Stimulated activated CD8-positive, alpha-beta memory T cell treated with anti-CD3 and anti-CD28 coated beads, Interleukin-12 subunit alpha, Interleukin-12 subunit beta, amount 100 ng/mL, for 4 hours (primary cell): ENCODE measurements at places on chromosomes 13 and 19.

DNA sequence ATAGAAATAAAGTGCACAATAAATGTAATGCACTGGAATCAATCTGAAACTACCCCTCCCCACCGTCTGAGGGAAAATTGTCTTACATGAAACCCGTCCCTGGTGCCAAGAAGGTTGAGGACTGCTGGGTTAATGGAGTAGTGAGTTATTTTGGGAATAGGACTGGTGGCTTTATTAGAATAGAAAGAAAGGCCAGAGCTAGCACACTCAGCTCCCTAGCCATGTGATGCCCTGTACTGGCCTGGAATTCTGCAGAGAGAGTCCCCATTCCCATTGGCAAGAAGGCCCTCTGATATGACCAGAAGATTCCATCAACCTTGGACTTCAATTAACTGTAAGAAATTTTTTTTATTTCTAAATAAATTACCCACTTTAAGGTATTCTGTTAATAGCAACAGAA, 393.5 kb upstream of the PCDH9 start:
- DNase-seq: no peak

GRCh38 chr13:46232281-46232680, 20.6 kb downstream of the LRRC63 start:
- DNase-seq: no peak

- no peak for DNase-seq
Observed at GRCh38 chr13:49995625-49996101, 1.2 kb upstream of the TRIM13 start.

DNA sequence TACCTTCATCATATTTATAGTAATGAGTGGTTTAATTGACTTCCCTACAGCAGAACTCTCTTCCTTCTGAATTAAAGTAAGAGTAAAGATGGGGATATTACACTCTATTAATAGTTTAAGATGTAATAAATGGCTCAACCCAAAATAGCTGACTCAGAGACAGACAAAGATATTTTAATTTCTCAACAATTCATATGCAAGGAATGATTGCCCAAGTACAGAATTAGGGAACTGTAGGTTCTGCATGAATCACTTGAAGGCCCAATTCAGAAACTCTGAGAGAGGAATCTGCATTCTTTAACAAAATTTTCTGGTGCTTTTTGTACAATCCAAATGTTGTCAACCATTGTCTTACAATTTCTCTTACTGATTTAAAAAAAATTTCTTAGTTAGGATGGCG, 42.9 kb upstream of the PCDH9 start:
- no peak for DNase-seq

DNA sequence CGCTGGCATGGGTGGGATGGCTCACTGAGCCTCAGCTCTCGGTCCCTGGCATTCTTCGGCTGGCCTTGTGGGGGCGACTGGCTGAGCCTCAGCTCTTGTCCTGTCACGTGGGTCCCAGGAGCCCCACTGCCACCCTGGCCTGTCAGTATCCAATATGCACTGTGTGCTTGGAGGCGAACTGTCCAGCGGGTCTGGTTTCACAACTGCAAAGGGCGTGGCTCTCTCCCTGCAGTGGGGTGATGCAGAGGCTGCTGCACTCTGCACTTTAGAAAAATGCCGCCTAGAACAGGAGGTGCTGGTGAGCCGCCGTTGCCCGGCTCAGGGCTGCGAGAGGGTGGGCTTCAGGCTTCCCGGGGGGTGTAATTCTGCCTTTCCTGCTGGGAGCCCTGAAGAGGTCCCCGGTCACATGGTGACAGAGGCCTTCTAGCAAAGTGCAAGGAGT, 17.0 kb upstream of the TMEM255B start:
- DNase-seq: no peak

DNA sequence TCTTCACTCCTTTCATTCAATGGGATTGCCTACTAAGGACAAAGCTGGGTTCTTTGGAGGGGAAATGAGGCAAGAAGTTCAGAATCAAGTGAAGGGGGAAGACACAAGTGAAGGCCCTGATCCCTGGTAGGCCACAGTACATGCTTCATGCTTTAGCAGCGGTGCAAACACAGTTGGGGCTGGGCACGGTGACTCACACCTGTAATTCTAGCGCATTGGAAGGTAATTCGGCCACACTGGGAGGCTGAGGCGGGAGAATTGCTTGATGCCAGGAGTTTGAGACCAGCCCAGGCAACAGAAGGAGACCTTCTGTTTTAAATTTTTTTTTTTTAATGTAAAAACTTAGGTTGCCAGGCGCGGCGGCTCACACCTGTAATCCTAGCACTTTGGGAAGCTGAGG, 23.4 kb upstream of the GATAD2A start:
- no peak for DNase-seq

DNA sequence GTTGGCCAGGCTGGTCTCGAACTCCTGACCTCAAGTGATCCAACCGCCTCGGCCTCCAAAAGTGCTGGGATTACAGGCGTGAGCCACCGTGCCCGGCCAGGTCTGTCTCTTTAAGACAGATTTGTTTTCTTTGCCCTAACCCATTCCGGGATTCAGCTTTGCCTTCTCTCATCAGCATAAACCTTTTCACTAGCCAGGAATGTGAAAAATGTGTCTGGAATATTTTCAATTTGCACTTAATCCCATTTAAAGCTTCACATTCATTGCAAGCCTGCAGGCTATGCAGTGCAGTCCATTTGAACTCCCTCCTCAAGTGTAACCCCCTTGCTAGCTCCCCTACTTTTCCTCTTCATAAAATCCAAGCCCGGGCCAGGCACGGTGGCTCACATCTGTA, 880 bp upstream of the TMEM160 start:
- DNase-seq: no peak

- no peak for DNase-seq
Observed at GRCh38 chr13:72648513-72649065, 78.8 kb downstream of the MZT1 start.

- DNase-seq: peak; percentile 47
Observed at GRCh38 chr19:57406516-57407123, 4.3 kb upstream of the ZNF17 start.

GRCh38 chr19:16896146-16897028, 7.6 kb downstream of the F2RL3 start:
- no peak for DNase-seq

DNA sequence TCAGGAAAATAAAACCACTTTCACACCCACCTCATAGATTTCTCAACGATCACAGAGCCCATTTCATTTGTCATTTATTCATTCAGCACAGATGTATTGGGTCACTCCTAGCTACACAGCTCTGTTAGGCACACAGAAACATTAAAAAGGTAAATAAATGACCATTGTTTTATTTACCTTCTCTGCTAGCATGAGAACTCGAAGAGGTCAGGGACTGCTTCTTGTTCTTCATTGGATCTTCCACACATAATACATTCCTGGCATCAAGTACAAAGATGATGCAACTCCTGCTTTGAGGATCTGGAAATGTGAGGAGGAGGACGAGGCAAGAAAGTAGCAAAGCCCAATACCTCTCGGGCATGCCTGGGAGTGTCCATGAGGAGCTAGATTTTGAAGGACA, 168.1 kb downstream of the RBM26 start:
- DNase-seq: no peak

GRCh38 chr19:5006201-5006600, 37.3 kb downstream of the KDM4B start:
- DNase-seq: no peak

- DNase-seq: no peak
Observed at GRCh38 chr13:92677571-92677970, 549.0 kb upstream of the GPC6 start.

DNA sequence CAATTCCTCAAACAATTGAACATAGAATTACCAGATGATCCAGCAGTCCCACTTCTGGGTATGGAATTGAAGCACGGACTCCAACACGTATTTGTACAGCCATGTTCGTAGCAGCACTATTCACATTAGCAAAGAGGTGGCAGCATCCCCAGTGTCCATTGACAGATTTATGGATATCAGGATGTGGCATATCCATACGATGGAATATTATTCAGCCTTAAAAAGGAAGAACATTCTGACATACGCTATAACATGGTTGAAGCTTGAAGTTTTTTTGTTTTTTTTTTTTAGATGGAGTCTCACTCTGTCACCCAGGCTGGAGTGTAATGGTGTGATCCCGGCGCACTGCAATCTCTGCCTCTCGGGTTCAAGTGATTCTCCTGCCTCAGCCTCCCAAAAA, 220.6 kb downstream of the ZIC5 start:
- DNase-seq: no peak

- DNase-seq: no peak
Observed at GRCh38 chr13:42066542-42066941, 18.1 kb downstream of the DGKH start.

DNA sequence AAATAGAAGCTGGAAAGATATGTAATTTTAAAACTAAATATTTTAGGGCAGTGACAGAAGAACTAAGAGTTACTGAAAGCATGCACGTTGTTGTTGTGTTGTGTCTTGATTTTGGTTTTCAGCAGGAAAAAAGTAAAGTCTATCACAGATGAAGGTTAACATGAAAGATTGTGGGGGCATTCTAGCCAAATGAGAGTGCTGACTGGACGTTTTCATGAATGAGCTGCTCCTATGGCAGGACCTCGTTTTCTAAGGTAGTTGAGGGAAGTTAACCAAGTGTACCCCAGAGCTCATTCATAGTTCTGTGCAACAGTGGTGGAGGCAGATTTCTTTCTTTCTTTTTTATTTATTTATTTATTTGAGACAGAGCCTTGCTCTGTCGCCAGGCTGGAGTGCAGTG, 194.6 kb upstream of the IRS2 start:
- DNase-seq: no peak

DNA sequence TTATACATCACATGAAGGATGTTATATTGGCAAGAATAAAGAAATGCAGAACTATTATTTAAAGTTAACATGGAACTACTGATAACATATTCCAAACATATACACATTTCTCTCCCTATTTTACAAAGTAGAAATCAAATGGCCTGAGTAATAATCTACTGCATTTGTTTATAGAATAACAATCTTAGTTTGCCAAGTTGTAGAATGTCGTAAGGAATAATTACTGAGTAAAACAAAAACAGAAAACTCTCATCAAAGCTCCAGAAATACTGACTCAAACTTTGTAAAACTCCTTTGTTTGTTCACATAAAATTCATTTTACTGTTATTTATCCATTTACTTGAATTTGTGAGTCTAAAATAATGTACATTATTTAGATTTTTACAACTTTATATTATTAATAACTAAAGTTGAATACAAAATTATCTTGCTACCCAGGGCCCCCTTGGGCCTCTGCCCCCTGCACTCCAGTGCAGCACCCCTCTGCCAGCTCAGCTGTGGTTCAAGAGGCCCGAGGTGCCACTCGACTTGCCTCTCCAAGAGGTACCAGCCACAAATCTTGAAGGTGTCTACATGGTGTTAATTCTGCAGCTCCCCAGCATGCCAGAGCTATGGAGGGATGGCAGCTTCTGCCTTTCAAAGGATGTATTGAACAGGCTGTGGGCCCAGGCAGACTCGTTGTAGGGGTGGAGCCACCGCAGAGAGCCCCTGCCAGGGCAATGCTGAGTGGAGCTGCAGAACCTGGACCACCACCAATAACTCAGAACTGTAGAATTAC, 2819.7 kb downstream of the PCDH9 start:
- no peak for DNase-seq
